ENCODE measurements at places on chromosomes 11 and 22.

DNA sequence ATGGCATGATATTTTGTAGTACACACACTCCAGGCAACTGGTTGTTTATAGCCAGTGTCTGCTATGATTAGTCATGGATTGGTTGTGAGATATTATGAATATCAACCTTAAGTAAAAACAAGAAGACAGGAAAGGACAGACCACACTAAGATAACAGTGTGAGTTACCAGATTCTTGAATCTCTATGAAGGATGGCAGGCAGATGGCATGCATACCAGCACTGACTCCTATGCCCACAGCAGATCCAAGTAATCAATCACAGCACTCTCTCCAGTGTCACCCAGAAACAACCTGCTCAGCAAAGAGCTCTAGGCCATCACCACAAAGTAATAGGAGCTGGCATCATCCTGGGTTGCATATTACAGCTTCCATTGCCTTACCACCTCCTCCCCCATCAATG, 116.6 kb downstream of the GALNT18 start:
- no peak for DNase-seq

GRCh38 chr11:64306876-64307622, 1.7 kb downstream of the ESRRA start:
- DNase-seq = no peak

GRCh38 chr11:104624021-104624420, 274.2 kb downstream of the CASP12 start:
- no peak for DNase-seq

GRCh38 chr22:23233752-23234408, 53.6 kb downstream of the BCR start:
- no peak for DNase-seq

DNA sequence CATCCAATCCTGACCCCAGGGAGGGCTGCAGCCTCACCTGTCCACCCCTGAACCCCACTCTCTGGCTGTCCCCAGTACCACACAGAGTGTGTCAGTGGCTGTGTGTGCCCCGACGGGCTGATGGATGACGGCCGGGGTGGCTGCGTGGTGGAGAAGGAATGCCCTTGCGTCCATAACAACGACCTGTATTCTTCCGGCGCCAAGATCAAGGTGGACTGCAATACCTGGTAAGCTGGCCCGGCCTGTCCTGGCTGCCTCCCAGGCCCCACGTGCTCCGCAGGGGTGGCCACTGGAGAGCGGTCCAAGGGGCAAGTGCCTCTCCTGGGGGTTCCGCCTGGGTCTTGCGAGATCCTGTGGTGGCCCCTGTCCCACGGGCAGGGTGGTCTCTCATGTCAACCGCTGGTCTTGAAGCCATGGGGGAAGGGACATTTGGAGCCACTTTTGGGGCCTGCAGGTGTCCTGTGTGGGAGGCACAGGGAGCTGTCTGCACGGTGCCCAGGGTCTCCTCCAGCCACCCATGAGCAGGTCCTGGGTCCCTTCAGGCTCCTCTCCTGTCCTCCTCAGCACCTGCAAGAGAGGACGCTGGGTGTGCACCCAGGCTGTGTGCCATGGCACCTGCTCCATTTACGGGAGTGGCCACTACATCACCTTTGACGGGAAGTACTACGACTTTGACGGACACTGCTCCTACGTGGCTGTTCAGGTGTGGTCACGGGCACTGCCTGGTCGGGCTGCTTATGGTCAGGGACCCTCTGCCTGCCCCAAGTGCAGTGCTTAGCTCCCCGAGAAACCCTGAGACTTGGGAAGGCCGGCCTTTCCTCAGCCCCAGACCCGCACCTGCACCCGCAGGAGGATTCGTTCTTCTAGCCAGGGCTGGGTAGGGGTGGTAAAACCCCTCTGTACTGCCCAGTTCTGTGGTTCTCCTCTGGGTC, 11.8 kb downstream of the MUC2 start:
- DNase-seq = no peak

DNA sequence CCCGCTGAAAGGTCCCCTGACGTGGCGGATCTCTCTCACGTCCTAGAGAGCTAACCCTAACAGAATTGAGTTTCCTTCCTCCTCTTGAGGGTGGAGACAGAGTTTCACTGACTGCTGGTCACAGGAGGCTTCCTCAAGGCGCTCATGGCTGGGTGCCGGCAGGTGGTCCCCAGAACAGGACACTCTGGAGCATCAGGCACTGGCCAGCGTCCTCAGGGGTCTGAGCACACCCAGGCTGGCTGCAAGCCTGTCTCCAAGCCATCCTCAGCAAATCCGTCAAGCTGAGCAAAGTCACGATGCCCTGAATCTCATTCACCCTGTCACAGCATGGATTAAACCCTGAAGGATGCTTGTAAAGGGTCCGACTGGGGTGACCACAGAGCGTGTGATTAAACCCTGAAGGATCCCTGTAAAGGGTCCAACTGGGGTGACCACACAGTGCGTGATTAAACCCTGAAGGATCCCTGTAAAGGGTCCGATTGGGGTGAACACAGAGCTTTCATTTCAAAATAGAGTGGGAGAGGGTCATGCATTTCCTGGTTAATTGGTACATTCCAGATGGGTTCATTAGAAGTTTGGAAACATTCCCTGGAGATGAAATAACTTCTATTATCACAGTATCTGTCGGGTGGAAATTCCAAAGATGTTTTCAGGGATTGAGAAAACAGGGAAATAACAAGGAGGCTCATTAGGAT, 473.0 kb downstream of the BRD1 start:
- DNase-seq = no peak

GRCh38 chr11:14460147-14460546, 39.5 kb downstream of the COPB1 start:
- DNase-seq = no peak

- no peak for DNase-seq
These were observed 2.8 kb downstream of the PDGFB start for GRCh38 chr22:39241794-39242594.

DNA sequence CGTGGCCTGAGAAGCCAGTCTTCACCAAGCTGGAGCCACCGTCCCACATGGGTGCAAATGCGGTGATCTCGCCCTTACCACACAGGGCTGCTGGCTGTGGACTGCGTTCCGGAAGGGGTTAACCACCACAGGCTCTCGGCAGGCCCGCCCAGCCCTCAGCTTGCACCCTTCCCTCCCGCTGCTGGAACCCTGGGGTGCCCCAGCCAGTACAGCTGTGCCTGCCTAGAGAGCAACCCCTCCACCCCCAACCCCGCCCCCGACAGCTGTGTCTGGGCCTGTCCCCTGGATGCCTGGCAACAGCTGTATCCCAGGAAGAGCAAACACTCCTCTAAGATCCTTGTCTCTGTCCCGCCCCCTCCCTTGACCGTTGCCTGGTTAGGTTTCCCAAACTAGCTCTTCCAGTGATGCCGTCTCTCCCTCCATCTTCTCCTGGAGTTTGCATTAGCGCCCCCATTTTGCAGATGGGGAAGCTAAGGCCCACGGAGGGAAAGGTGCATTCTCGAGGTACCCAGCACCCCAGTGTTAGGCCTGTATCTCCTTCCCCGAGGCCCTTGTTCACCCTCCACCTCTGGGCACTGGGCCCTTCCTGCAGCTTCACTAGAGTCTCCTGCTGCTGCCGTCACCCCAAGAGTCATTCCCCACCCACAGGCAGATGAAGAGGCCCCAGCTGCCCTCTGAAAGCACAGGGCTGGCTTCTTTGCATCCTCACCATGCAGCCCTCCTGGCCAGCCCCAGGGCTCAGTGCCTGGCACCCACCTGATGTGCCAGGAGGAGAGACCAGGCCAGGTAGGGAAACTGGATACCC, 12.6 kb upstream of the COX8A start:
- DNase-seq = no peak

GRCh38 chr22:22558972-22559603, at the start of gene PRAME:
PRAME (minus strand) TSS chr22:22559265; CDS start chr22:22556832, 2,433 bp downstream.
- DNase-seq = peak; percentile 77

DNA sequence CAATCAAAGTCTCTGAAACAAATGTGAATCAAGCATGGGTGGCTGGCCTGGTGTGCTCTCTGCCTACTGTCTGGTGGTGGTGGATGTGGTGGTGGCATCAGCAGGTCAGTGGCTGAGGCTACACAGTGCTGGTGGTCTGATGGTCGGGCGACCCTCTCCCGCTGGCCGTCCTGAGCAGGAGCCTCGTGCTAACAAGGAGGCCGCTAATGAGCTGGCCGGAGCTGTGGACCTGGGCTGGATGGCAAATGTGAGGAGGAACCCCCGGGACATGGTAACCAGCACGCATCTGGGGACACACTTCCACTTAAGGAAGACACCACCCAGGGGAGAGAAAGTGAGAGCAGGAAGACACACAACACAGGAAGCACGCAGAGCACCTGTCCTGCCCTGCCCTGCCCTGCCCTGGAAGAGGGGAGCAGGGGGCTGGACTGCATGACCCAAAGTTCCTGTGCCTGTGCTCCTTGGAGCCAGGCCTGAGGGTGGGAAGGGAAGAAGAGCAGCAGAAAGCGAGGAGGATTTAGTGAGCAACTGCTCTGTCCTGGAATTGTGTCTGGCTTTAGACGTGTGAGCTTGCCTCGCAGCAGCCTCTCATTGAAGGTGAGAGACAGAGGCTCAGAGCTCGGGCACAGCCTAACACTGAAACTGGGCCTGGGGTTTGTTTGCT, 23.7 kb downstream of the SLC37A2 start:
- DNase-seq = no peak

GRCh38 chr11:72617080-72617762, 57.0 kb downstream of the PDE2A start:
- DNase-seq = no peak

GRCh38 chr11:117160826-117161225, 16.7 kb downstream of the PAFAH1B2 start:
- DNase-seq = no peak
